IMR-90 (cell line): ENCODE measurements at places on chromosomes 12 and 14. TPM values are rescaled to one million over a fixed set of nuclear protein-coding genes. Genes with fewer than 3 reads are reported as not detected.
A peak's percentile ranks its signal among the peaks of the same experiment; 100 is the strongest.

The CLEC4D gene
- not detected in 2 replicates for total RNA-seq

GRCh38 chr12:58629376-58629775, 290.9 kb downstream of the LRIG3 start:
- peak; percentile 54 for DNase-seq

The OR6C2 gene
- not detected in 2 replicates for total RNA-seq

DNA sequence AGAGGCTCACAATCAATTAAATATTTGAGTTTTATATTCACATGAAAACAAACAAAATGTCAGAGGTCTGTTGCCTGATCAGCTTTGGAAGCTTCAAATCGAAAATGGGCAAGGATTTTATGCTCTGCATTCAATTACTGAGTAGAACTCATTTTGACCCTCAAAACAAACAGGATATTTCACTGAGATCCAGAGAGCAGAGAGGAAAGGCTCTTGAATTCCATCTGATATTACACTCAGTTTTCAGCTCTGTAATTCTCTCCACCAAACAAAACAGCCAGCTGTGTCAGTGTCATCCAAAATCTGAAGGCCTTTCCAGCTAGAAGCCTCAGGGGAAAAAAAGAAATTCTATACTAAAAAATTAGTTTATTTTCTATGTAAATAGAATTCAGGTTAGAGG, 128.6 kb upstream of the FLRT2 start:
- no peak for DNase-seq

- peak; percentile 42 for DNase-seq
Measured at GRCh38 chr12:70994217-70994788, 73.8 kb upstream of the PTPRR start.

The MAP1LC3B2 gene
- total RNA-seq = 0.28 TPM in 1 of 2 replicates, not detected in the other
